ENCODE measurements at places on chromosomes 1 and 21.
A peak's percentile ranks its signal among the peaks of the same experiment; 100 is the strongest.

GRCh38 chr1:24965571-24965930, 35.5 kb upstream of the RUNX3 start:
- no peak for DNase-seq

DNA sequence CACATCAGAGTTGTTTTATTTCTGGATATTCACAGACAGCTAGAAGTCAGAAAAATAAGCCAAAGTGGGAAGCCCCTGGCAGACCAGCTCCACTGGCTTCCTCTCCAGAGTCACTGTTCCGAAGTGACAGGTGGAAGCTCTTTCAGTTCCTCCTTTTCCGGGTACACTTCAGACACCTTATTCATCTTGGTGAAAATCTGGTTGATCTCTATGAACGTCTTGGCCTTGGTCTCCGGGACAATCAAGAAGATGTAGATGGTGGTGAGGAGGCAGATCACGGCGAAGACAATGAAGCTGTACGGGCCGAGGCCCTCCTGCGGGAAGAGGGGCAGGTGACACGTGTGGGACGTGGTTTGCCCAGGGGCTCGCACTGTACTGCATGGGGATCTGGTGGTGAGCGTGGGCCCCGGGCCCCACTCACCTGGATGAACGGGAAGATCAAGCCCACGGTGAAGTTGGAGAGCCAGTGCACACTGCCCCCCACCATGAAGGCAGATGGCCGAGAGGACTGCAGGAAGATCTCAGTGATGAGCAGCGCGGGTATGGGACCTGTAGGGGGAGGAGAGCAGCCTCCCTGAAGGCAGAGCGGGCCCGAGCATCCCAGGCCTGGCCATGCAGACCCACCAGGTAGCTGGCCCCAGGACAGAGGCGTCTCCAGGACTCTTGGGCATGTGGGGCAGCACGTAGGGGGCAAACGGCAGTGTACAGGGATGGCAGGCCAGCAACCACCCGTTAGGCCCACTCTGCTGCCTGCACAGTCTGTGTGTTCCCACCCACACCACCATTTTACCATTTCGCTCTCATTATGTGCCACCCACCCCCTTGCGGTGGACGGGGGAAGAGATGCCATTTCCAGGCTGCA, 11.5 kb upstream of the SLC2A7 start:
- no peak for DNase-seq

DNA sequence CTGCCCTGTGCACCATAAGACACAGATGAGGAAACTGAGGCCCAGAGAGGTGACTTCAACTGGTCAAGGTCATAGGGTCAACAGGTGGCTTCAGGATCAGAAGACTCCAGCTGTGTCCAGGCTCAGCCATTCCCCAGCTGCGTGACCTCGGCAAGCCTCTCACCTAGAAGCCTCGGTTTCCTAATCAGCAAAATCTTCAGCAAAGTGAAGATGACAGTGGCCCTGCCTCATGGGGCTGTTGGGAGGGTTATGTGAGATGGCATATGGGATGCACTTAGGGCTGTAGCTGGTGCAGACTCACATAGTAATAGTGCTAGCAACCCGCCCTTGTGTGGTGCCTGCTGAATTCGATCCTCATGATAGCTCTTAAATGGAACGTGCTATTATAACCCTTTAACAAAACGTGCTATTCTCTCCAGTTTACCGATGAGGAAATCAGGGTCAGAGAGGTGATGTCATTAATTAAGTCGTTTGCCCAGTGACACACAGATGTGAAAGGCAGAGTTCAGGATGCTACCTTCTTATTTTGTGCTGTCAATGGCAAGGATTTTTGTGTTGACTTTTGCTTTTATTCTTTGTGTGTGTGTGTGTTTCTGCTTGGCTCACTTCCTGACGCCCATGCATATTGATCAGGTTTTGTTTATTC, 472.9 kb downstream of the MATN1 start:
- DNase-seq, result no peak

GRCh38 chr1:181062836-181063428, 25.6 kb upstream of the IER5 start:
- DNase-seq, result peak; percentile 43

GRCh38 chr1:78536427-78536826, 45.7 kb downstream of the PTGFR start:
- DNase-seq, result no peak

- no peak for DNase-seq
Observed at GRCh38 chr21:45474323-45474950, 67.8 kb downstream of the SLC19A1 start.

GRCh38 chr1:23757812-23758211, 14.5 kb downstream of the ELOA start:
- DNase-seq, result no peak

- no peak for DNase-seq
Observed at GRCh38 chr1:21329209-21329844, 39.1 kb upstream of the ECE1 start.

DNA sequence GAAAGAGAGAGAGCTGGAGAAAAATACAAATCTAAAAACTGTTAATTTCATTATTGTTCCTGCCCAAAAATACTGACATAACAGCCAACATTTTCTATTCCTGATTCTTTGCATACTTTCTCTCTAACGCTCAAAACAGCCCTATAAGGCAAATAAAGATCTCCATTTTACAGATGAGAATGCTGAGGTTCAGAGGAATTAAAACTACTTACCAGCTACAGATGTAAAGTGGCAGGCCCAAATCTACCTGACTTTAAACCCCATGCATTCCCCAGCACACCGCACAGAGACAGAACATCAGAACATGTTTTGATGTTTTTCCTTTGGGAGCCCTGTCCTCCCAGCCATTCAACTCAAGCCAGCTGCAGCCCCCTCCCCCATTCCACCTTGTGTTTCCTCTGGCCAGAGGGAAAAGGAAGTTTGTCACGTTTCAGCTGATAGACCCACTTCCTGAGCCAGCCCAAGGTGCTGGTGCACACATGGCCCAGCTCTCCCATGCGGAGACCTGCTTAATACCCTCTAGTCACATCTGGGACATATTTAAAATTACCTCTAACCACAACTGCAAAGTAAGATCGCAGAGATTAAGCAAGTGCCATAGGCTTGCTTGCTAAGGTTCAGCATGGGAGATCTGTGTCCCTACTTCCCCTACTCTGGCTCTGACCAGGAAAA, 133.1 kb upstream of the NFIA start:
- DNase-seq, result no peak

DNA sequence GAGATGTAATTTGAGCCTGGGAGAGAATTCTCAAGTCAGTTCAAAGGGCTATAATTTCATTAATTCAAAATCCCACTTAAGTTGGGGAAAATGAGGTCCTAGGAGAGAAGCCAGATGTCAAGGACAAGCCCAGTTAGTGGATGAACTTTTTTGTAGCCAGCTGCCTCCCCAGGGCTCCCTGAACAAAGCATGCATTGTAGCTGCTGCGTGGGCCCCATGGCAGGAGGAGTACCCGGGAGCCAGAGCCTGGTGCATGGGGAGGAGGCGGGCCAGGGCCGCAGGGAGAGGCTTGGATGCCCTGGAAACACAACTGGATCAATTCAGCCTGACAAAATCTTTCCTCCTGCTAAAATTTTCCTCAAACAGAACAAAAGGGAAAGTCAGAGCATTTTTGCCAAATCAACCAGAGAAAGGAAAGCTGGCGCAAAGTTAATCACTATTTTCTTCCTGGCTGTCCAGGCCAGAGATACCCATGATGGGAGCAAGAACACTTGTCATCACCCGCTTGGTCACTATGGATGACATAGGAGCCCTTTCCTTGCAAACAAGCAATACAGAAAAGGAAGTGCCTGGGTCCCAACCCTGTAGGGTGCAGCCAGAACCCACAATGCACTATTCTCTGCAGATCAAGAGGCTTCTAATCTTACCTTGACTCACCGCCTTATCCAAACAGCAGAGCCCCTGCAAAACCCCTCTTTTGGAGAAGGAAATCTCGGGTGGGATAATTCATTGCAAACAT, 248.1 kb upstream of the RAB4A start:
- DNase-seq, result no peak

- DNase-seq, result no peak
Observed at GRCh38 chr21:27173053-27173452, 206.2 kb upstream of the ADAMTS5 start.

- no peak for DNase-seq
Observed at GRCh38 chr1:199855580-199855979, 171.9 kb upstream of the NR5A2 start.

DNA sequence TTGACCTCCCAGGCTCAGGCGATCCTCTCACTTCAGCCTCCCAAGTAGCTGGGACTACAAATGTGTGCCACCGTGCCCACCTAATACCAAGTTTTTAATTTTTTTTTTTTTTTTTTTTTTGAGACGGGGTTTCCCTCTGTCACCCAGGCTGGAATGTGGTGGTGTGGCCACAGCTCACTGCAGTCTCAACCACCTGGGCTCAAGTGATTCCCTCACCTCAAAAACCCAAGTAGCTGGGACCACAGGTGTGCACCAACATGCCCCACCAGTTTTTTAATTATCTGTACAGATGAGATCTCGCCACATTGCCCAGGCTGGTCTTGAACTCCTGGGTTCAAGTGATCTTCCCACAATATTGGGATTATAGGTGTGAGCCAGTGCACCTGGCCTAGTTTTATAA, 22.7 kb downstream of the PTP4A2 start:
- DNase-seq, result no peak

DNA sequence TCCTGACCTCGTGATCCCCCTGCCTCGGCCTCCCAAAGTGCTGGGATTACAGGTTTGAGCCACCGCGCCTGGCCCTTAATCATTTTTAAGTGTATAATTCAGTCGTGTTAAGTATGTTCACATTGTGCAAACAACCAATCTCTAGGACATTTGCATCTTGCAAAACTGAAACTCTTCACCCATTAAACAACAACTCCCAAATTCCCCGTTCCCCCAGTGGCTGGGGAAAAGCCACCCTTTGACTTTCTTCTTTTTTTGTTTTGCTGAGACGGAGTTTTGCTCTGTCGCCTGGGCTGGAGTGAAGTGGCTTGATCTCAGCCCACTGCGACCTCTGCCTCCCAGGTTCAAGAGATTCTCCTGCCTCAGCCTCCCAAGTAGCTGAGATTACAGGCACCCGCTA, 6.5 kb upstream of the THEMIS2 start:
- no peak for DNase-seq

DNA sequence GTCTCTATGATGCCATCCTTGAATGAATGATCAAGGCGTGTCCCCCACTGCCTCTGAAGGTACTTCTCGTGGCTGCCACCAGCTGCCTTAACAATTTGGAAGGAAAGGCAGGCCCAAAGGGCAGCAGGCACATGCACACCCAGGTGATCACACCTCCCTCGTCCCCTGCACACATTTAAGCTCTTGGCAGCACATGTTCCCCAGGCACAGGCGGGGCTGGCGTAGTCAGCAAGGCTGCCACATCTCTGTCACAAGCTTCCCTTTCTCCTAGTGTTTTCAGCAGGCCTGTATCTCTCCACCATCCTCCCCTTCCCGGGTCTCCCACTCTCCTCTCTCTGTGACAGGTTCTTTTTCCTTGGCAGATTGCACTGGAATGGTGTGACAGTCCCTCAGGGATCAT, 111.9 kb downstream of the CACNA1E start:
- no peak for DNase-seq

GRCh38 chr1:43452789-43453441, 816 bp downstream of the HYI start:
- DNase-seq, result no peak

- DNase-seq, result no peak
Observed at GRCh38 chr1:38061883-38062328, 15.3 kb upstream of the POU3F1 start.

DNA sequence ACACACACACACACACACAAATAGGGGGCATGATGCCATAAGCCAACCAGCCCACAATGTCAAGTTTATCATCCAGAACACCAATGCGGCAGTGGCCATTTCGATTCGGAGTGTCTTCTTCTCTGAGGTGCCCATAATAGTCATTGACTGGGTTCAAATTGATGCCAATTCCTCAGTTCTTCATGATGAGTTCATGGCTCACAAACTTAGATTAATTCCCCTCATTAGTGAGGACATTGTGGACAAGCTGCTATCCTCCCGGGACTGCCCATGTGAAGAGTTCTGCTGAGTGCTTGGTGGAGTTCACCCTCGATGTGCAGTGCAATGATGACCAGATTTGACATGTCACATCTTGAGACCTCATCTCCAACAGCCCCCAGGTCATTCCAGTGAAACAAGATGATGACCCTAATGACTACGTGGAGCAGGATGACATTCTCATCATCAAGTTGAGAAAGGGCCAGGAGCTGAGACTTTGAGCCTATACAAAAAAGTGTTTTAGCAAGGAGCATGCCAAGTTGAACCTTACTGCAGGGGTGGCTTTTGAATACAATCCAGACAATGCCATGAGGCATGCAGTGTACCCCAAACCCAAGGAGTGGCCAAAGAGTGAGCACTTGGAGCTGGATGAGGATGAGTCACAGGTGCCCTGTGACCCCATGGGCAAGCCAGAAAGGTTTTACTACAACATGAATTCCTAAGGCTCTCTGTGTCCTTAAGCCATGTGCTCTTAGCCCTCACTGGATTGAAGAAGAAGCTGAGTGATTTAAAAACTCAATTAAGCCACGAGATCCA, 211.6 kb upstream of the SAMSN1 start:
- DNase-seq, result no peak

- no peak for DNase-seq
Observed at GRCh38 chr1:21261551-21262292, 28.5 kb downstream of the ECE1 start.

DNA sequence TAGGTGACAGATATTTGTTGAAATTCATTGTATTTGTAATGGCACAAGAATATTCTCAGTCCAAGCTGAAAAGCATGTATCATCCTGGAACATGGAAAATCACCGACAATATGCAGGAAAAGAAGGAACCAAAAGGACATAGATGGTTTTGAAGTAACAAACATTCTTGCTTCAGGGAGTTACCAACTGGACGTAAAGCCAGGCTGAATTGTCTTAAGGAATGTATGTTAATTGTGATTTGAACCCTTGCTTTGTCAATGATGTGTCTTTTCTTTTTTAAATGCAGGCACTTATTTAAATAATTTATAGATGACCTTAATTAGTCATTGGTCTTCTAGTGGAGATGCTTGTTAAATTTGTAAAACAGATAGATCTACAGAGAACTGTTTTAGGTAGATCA, 489.4 kb upstream of the ZP4 start:
- DNase-seq, result no peak

GRCh38 chr1:46535063-46535462, 16.4 kb downstream of the KNCN start:
- DNase-seq, result peak; percentile 52

- peak; percentile 37 for DNase-seq
Observed at GRCh38 chr1:42319128-42319851, 15.7 kb downstream of the FOXJ3 start.

GRCh38 chr1:43235451-43236121, 34.2 kb upstream of the TMEM125 start:
- no peak for DNase-seq

DNA sequence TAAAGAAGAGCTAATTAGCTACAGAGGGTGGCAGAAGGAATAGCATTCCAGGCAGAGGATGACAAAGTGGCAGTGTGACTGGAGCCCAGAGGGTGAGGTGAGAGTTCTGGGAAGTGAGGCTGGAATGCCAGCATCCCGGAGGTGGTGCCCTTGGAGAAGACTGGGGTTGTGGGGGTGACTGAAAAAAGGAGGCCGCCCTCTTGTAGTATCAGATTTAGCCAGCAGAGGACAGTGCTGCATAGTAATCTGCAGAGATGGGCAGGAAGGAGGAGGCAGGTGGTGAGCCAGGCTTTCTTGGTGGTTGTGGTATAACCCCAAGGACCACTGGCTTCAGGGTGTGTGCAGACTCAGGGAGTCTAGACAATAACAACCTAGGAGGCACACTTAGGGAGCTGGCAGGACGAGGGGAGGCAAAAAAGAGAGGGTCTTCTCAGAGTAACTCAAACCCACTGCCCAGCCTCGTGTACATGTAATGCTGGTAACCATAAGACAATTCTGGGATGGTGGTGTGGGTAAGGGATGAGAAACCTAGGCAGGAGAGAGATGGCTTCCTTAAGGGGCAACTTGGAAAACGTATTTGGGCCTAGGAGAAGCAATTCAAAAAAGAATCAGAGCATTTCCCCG, 30.5 kb downstream of the MROH7 start:
- peak; percentile 82 for DNase-seq

Data from activated naive CD4-positive, alpha-beta T cell treated with anti-CD3 and anti-CD28 coated beads, Interleukin-2, amount 10 ng/mL, durations not matched to agents 7 days and 5 days (primary cell).